ENCODE measurements at places on chromosomes 3 and 15. TPM values are rescaled to one million over a fixed set of nuclear protein-coding genes. Genes with fewer than 3 reads are reported as not detected.

The STARD5 gene
- 3.2 TPM for total RNA-seq

The ECE2 gene
- not detected for total RNA-seq

DNA sequence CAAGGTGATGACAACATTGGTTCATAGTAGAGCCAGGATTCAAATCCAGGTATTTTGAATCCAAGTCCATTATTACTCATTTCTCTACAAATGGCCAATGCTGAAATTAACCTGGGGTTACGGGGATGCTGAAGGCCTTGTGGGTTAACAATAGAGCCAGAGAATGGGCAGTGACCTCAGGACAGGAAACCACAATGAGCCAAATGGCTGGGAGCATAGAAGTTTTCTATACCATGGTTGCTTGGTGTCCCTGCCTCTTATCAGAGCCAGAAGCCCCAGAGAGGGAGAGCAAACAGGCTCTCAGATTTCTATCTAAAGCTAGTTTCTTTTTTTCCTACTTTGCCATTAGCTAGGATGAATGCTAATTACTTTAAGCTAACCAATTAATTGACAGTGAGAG, 82.3 kb downstream of the TNIK start:
- no peaks in the 10 kb centered on the region for H3K4me1 ChIP-seq
- no peak overlapping the region for H3K4me3 ChIP-seq
- H3K27ac ChIP-seq = no peak overlapping the region

The PLCB2 gene
- total RNA-seq = 4.3 TPM

- H3K4me1 ChIP-seq = no peaks in the 10 kb centered on the region
- no peak for DNase-seq
- no peaks in the 10 kb centered on the region for H3K27me3 ChIP-seq
These were observed 91.7 kb upstream of the FGF12 start for GRCh38 chr3:192819001-192819569.

DNA sequence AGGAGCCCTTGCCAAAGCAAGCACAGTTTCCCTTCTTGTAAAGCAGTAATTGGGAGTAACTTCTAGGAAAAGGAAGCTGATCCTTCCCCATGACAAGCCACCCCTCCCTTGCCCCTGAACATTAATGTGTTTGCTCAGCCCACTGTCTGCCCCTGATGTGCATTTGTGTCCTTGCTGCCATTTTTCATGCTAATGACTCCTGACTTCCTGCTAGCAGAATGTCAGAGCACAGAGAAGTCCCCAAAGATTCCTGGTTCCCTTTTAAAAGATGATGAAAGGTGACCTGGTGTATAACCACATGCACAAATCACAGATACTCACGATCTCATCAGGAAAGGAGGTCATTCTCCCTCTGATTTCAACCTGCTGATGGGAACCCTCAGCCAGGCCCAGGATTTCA, 44.2 kb upstream of the WNT5A start:
- DNase-seq = no peak
- no peak overlapping the region for H3K4me3 ChIP-seq
- no peaks in the 10 kb centered on the region for H3K36me3 ChIP-seq

The ST8SIA2 gene
- 0.59 TPM for total RNA-seq

The LRRC34 gene
- total RNA-seq = 1.0 TPM

DNA sequence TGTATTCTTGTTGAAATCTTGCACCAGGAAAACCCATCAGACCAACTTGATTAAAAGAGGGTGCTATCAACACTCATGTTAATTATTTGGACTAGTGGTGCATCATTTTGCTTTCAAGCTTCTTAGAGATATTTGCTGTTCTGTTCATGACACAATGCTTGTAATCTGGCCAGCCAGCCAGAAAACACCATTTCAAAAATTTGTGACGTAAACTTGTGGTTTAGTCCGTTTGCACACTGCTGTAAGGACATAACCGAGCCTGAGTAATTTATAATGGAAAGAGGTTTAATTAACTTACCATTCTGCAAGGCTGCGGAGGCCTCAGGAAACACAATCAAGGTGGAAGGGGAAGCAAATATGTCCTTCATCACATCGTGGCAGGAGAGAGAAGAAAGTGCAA, 374.3 kb upstream of the TGFBR2 start:
- H3K4me3 ChIP-seq = peak overlapping the region; percentile 35
- no peaks in the 10 kb centered on the region for H3K27me3 ChIP-seq
- no peaks in the 10 kb centered on the region for H3K4me1 ChIP-seq
- H3K27ac ChIP-seq = peak overlapping the region; percentile 76
- DNase-seq = no peak
- no peaks in the 10 kb centered on the region for H3K36me3 ChIP-seq

GRCh38 chr3:50484722-50485121, 18.7 kb downstream of the CACNA2D2 start:
- no peak overlapping the region for H3K27ac ChIP-seq
- H3K36me3 ChIP-seq = no peaks in the 10 kb centered on the region
- no peak for DNase-seq
- H3K27me3 ChIP-seq = no peaks in the 10 kb centered on the region

DNA sequence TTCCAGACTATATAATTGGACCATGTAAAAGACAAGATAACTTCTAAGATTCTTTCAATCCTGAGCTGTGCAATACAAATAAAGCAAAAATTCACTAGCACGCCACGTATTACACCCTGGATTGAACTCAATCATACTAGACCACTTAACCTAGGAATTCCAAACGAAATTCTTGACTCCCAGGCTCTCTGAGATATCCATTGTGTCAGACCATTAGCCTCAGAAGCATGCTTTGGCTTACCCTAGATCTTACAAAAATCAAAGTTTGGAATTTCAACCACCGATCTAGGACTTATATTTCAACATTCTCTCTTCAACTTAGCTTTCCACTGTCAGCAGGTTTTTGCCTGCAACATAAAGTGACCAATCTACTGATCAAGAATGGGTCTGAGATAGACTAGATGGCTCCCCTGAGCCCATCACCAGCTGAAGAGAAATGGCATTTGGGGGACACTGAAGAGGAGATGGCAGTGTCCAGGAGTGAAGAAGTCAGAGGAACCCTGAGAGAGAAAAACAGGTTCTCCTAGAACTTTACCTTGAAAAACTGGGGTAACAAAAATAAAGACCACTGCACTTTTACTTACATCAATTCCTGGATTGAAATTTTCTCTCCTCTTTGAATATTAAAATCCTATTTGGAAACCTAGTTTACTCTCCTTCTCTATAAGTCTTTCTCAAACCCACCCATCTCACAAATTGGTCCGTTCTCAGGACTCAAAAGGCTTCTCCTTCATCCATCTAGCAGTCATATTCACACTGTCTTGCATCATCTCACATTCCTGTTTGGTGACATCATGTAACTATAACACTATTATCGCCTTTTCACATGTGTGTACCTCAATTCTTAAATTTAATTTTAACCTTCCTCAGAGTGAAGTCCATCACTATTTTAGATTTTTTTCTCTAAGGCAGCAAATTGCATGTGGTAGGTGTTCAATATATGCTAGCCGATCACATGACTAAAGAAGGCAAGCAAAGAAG, 18.5 kb downstream of the CPNE4 start:
- H3K36me3 ChIP-seq = no peaks in the 10 kb centered on the region
- no peaks in the 10 kb centered on the region for H3K4me1 ChIP-seq
- no peak overlapping the region for H3K4me3 ChIP-seq
- H3K27me3 ChIP-seq = peaks cover 18% of the 10 kb centered on the region
- DNase-seq = no peak
- H3K27ac ChIP-seq = no peak overlapping the region

DNA sequence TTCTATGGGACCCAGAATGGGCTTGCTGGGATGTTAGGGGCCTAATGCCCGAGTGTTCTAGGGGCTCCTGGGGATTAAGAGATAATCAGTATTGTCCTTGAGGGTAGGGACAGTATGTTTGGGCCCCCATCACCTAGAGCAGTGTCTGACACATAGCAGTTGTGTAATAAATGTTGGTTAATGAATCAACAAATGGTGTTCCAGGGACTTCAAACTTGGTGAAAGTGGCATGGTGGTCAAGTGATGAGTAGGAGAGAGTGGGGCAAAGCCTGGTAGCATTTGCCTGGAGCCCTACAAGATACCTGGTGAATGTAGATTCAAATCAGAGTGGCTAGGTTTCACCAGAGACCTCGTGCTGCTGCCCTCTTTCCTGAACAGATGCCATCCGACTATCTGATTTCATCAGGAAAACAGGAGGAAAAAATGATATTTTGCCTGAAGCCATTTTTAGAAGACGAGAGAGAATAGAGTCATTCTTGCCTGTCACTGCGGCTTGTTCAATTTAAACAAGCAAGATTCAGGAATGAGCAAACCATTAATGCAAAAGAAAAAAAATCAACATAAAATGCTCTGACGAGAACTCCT, 117.3 kb downstream of the RPL22L1 start:
- no peak overlapping the region for H3K4me3 ChIP-seq
- no peak for DNase-seq
- no peaks in the 10 kb centered on the region for H3K36me3 ChIP-seq
- H3K4me1 ChIP-seq = no peaks in the 10 kb centered on the region

GRCh38 chr3:168051070-168051469, 44.7 kb downstream of the GOLIM4 start:
- H3K4me1 ChIP-seq = no peaks in the 10 kb centered on the region
- no peaks in the 10 kb centered on the region for H3K27me3 ChIP-seq
- no peaks in the 10 kb centered on the region for H3K36me3 ChIP-seq
- H3K27ac ChIP-seq = no peak overlapping the region
- H3K4me3 ChIP-seq = no peak overlapping the region
- DNase-seq = no peak

The CADPS gene
- total RNA-seq = 0.15 TPM

The CDHR4 gene
- total RNA-seq = not detected

DNA sequence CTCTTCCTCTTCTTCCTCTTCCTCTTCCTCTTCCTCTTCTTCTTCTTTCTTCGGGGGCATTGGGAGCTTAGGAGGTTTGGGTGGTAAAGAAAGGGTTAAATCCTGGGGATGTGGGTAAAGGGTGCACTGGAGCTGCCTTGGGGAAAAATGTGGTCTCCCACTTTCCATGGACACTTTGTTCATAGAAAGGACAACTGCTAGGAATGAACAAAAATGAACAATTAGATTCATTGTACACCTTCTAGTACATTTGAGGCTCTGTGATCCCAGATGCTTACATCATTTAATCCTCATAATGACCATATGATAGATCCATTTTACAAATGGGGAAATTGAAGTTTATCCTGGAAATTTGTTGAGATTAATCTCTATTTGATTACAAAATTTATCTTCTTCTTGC, 699.7 kb downstream of the TUSC7 start:
- no peak for DNase-seq
- no peaks in the 10 kb centered on the region for H3K27me3 ChIP-seq
- H3K27ac ChIP-seq = no peak overlapping the region

The LSMEM2 gene
- not detected for total RNA-seq

The CFAP100 gene
- not detected for total RNA-seq

GRCh38 chr15:62365795-62366442, 200.8 kb upstream of the C2CD4B start:
- no peaks in the 10 kb centered on the region for H3K4me1 ChIP-seq
- no peaks in the 10 kb centered on the region for H3K27me3 ChIP-seq
- no peak for DNase-seq
- H3K36me3 ChIP-seq = no peaks in the 10 kb centered on the region
- H3K27ac ChIP-seq = no peak overlapping the region

GRCh38 chr15:98433346-98433745, 215.0 kb upstream of the IGF1R start:
- no peaks in the 10 kb centered on the region for H3K36me3 ChIP-seq
- no peaks in the 10 kb centered on the region for H3K4me1 ChIP-seq
- no peak overlapping the region for H3K27ac ChIP-seq
- DNase-seq = no peak

The BNIP2 gene
- 167 TPM for total RNA-seq

Measured in breast epithelium (tissue), 4 donors.